ENCODE measurements at places on chromosomes 2 and 18.

DNA sequence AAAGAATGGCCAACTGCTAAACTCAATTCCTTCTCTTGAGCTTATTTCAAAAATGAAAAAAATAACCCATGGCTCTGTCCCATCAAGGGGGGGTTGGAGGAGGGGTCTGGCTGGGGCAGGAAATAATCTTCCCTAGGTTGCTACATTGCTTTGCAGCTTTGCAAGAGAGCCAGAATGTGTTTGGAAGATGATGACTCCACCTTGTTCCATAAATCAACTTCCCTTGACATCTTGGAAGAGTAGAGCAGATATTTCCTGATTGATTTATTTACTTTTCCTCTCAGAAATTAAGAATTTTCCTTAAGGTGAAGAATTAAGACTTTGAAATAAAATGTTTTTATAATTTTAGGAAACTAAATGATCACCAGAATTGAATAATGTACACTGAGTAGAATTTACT is 41.3 kb downstream of the ESCO1 start:
- DNase-seq: no peak

- DNase-seq: peak; percentile 48
These were observed 966 bp downstream of the ADCY3 start for GRCh38 chr2:24919037-24919505.

DNA sequence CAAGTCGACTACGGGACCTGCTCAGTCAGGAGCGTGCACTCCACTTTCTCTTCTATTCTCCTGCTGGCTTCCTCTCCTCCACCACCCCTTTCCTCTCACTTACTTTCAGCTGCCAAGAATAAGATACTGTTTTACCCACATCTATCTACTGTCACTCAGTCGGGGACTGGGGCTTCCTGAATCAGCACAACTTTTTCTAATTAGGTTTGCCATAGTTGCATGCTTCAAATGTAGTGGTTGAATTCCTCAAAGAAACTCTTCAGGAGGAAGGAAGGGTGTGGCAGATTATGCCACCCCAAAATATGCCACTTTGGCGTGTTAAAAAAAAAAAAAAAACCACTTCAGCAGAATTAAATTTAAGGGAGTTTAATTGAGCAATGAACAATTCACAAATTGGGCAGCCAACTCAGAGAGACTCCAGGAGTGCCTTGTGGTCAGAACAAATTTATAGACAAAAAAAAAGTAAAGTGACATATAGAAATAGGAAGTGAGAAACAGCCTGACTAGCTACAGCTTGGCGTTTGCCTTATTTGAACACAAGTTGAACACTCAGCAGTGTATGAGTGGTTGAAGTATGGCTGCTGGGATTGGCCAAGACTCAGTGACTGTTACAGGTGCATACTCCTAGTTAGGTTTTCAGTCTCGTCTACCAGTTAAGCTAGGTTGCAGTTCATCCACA is 32.5 kb upstream of the RMDN2 start:
- no peak for DNase-seq

- DNase-seq: no peak
These were observed 35.1 kb downstream of the REEP1 start for GRCh38 chr2:86302320-86302719.

DNA sequence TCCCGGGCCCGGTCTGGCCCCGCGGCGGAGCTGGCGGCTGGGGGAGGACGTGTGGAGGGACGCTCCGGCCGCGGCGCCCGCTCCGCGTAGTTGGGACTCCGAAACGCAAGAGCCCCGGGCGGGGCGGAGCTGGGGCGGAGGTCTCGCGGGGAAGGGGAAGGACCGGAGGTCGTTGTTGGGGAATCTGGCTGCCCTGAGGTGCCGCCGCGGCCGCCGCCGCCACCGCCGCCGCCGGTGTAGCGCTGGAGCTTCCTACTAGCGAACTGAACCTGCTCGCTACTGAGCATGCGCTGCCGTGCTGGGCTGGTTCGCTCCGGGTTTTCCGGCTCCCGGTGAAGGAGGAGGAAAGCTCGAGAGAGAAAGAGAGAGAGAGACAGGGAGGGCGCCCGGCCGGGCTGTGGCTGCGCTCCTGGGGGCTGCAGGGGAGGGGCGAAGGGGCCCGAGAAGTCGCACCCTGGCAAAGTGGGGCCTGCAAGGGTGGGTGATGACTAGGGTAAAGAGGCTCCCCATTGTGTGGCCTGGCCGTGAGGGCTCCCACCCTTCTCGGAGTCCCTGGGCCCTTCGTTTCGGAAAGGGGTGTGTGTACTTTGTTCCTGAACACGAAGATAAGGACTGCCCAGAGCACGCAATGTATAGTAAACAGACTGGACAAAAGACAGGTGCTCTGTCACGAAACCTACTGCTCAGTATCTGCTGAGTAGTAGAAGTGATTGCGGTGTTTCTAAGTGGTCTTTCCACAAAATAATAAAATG is at the start of gene SOS1:
Gene SOS1, minus strand, starts transcription at position 281 of the 752 bp plus-strand sequence. CDS start 629 bp downstream, outside the sequence.
- DNase-seq: peak; percentile 88

GRCh38 chr18:12038082-12038638 is 55.5 kb upstream of the ANKRD62 start:
- no peak for DNase-seq

DNA sequence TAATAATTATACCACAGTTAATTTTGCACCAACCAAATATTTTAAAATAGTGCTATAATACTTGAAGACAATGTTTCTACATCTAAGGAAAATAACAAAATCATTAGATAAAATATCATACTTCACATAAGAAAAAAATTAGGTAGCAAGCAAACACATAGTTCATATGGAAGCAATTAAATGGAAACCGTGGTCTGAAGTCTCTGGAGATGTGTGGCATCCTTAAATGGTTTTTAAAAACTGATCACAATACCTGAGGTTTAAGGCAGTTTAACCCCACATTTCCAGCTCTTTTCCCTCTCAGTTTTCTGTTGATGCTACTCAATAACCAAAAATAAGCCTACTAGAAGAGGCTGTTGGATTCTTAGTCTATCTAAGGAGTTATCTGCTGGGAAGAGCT is 71.3 kb downstream of the ASXL2 start:
- no peak for DNase-seq

DNA sequence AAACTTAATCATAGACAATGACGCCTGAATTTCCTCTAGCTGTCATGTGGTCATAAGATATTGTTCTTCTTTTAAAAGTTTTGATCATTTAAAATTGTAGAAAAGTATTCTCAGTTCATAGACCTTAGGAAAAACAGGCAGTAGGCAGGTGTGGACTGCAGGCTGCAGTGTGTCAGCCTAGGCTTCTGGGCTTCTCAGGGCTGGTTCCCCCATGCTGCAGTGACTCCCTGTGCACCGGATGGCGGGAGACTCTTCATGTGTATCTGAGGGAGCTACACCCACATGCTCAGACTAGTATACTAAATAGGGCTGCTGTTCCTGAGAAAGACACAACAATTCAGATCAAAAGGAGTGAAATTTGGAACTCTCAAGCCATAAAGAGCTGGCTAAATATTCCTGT is 72.4 kb downstream of the PXDN start:
- DNase-seq: no peak

- no peak for DNase-seq
These were observed 652 bp downstream of the NEU4 start for GRCh38 chr2:241809383-241810306.

DNA sequence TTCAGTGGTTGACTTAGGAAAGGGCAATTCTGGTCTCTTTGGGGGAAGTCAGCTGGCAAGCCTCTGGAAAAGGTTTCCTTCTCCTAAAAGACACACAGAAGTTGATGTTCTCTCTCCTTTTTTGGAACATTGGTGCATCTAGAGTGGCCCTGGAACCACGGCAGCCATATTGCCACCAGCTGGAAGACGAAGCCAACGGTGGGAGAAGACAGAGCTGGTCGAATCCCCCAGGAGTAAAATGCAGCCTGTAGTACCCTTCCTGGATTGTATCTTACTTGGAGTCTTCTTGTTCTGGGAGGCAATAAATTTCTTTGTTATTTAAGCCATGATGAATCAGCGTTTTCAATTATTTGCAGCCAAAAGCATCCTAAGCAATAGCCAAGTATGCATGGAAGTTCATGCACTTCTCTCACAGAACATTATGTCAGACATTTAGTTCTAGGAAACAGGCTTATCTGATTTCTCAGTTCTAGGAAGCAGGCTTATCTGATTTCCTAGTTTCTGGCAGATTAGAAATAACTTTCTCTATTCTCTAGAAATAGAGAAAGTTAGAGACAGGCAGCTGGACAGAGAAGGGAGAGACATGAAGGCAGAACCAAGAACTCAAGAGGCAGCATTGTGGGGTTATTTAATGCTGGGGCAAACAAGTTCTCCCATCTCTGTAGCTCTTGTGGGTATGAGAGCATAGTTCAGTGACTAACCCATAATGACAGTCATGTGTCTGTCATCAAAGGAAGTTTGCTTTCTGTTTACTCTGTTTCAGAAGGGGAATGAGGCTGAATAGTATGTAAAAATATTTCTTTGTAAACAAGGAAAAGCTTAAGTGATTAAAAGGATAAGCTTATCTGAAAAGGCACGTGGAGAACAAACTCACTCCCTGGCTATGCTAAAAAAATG is 40.5 kb upstream of the NABP1 start:
- no peak for DNase-seq

DNA sequence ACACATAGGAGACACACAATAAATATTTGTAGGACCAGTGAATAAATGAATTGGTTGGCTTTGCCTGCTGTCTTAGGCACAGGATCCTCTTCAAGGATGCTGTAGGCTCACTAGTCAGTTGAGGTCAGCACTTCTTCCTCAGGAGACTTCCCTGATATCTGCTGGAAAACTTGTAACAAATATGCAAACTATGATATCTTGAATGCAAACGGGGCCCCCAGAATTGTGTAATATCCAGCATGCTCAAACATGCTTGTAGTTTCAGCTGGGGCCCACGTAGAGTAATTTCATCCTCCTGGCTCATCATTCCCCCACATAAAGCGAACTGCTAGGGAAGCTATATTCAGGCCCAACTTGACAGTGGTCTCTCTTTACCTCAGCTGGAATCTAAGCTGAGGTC is 43.6 kb downstream of the POLE4 start:
- no peak for DNase-seq

- DNase-seq: no peak
These were observed 17.7 kb downstream of the KLF7 start for GRCh38 chr2:207148020-207148419.

DNA sequence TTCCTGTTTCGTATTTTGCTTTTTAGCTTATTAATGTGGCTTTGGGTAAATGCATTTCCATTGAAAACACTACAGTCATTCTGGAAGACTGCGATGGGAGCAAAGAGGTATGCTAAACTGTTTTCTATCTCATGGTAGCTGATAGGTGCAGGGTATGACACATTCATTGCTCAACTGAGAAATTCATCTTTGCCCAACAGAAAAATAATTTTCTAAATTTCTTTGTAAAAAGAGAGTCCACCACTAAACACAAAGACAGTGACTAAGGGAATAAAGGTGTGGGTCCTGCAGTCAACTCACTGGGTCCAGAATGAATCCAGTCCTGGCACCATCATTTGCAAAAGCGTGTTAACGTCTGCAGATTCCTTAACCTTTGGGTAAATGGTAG is 19.9 kb downstream of the ERMN start:
- DNase-seq: no peak

- no peak for DNase-seq
These were observed 33.5 kb downstream of the INPP4A start for GRCh38 chr2:98478088-98478551.

GRCh38 chr2:26251893-26252292 is 7.2 kb downstream of the HADHB start:
- DNase-seq: no peak

- DNase-seq: peak; percentile 44
These were observed at the start of gene PSTPIP2 for GRCh38 chr18:46071653-46072375. Gene PSTPIP2, minus strand, starts transcription at chr18:46072260. Its CDS starts 72 bp downstream, at chr18:46072188.

GRCh38 chr2:111164078-111164477 is 43.4 kb downstream of the BCL2L11 start:
- no peak for DNase-seq

DNA sequence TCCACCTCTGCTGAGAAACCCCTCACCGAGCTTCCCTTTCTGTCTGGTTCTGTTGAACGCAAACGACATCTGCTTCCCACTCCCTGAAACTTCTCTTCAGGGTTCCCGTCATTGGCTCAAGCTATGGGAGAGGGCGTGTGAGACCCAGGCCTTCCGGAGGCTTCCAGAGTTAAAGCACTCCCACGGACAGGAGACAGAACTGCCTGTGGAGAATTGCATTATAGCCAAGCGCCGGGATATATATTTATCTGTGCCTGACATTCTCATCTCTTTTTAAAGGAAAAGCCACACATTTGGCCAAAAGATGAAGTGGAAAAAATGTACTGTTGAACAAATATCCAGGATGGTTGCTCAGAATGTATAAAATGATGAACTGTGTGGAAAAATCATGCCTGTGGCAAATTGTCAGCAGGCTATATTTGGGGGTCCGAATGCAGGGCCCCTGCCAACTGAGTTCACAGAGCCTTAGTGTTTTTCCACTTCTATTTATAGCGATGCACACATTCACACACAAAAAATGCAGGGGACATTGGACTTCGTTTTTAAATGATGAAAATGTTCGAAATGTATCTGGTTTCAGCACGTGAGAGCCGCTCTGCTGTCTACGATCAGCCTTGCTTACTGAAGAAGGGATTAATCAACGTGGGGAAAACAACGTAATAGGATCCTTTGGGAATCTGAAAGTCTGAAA is 59.5 kb downstream of the E2F6 start:
- DNase-seq: no peak

- no peak for DNase-seq
These were observed 103.8 kb downstream of the VWC2L start for GRCh38 chr2:214514704-214515103.

GRCh38 chr2:11967946-11968465 is 221.6 kb downstream of the LPIN1 start:
- no peak for DNase-seq

- DNase-seq: no peak
These were observed 35.9 kb upstream of the EFHD1 start for GRCh38 chr2:232597362-232598079.

GRCh38 chr18:2967357-2967756 is 45.6 kb downstream of the LPIN2 start:
- no peak for DNase-seq

DNA sequence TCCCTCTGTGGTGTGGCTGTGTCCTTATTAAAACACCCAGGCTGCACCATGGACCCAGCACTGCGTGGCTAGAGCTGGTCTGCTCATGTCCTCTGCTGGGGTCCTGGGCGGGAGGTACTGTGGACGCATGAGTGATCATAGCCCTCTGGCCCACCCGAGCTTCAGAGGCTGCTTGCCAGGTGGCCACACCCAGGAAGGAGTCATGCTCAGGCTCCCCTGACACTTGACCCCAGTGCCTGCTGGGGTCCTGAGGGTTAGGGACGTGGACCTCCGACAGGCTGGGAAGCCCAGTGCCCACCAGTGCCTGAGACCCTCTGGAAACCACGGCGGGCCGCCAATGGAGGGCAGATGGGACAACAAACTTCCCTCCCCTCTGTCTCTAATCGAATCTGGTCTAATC is 66.3 kb upstream of the HS6ST1 start:
- no peak for DNase-seq

DNA sequence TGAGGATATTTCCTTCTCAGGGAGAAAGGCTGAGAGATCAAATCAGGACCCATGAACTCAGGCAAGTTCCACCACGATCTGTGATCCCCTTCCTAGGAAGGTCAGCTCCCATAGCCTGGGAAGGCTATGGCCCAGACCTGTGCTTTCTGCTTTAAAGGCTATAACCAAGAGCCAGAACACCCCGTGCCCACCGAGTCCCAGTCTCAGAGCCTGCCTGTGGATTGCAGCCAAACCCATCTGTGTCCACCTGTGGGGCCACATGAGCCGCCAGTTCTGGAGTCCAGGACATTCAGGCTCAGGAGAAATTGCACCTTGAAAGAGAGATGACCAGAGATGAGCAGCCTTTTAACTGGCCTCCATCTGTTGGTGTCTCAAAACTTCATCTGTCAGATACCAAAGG is 46.9 kb downstream of the MAL start:
- no peak for DNase-seq

- DNase-seq: no peak
These were observed 1398.0 kb upstream of the NXPH2 start for GRCh38 chr2:140178234-140178633.
